Testis (tissue), 5 donors: ENCODE measurements at places on chromosomes 2 and 18.

DNA sequence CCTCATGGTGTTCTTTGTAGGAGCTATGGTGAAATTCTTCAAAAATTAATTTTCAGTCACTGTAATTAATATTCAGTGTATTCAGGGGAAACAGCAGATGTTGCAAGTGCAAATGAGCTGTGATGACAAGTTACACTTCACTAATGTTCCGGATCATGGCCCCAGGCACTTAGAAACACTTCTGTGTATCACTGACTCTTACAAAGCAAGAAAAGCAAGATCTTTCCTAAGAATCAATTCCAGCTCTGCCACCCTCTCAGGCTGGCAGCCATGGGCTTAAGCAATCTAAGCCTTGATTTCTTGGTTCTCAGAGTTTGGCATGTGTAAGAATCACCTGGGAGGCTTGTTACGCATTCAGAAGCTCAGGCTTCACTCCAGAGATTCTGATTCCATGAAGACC is 78.0 kb downstream of the MARCHF4 start:
- DNase-seq = no peak

DNA sequence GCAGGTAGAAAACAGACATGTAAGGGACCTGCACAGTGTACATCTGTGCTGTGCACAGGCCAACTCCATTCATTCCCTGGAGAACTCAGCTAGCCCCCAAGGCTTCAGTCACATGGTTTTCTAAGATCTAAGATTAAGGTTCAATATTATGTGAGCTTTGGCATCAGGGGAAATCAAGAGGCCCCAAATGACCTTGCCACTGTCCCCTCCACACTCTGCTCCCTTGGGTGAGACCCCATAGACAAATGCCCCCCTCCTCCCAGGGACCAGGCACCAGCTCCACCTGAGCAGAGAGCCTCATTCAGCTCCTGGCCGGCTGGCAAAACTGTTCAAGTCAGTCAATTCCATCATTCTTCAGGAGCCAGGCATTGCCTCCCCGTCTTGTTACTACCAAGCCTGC is 93.6 kb upstream of the TMEM18 start:
- no peak for DNase-seq

GRCh38 chr2:192978395-192978794 is 783.7 kb upstream of the TMEFF2 start:
- no peak for DNase-seq

- DNase-seq = peak; percentile 62
Observed at GRCh38 chr2:131127076-131127475, 21.9 kb downstream of the PLEKHB2 start.

DNA sequence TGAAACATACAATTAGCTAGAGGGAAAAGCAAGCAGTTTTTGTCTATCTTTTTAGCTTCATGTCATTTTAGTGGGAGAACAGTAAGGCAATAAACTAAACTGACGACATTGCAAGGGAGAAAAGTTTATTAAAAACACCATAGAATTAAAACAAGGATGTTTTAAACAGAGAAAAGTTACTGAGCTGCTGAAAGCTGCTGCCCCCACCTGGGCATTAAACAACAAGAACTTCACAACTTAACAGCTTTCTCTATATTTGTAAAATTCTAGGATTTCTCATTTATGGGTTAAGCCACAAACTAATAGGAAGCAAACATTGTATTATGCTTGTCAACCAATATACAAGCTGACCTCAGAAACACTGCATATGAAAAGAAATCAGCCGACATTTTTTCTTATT is 289.2 kb downstream of the ERBB4 start:
- DNase-seq = no peak

- DNase-seq = peak; percentile 28
Observed at GRCh38 chr2:217160978-217161973, 301.4 kb upstream of the TNP1 start.

DNA sequence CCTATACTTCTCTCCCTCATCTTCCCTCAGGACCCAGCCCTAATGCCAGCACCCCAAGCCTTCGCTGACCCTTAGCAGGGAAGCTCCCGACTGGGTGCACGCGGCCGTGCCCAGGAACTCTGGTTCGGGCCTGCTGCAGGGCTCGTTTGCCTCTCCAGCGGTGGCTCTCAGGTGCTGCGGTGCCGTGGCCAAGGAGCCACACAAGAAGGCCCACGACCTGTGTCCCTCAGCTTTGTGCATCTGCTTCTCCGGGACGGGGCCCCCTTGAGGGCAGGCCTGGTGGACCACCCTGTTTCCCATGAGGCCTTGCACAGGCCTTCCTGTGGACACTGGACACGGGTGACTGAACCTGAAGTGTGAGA is 17.7 kb downstream of the BOK start:
- no peak for DNase-seq

DNA sequence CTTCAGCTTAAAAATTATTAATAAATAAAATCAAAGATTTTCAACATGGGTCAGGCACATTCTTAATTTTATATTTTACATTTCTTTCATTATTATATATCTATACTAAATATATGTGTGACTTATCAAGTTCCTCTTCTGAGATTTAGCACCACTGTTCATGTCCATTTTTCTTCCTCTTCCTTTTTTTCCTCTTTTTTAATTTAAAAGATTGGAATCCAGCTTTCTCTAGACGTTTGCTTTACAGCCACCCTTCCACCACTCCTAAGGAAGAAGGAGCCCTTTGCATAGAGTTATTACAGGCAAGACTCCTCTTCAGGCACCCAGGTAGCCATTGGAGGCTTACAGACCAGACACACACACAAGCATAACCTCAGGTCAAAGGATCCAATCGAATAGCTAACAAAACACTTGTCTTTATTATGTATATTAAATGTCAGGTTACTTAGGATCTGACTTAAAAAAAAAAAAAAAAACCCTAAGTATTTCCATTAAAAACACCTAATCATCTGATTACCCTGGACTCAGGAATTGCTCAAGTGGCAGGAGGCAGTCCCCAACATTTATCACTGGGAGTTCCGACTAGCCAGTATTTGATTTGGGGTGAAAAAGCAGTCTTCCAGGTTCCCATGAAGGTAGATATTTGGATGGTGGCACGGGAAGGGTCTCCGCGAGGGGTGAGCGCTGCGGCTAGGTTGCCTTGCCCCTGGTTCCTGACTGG is 2.4 kb upstream of the ZEB2 start:
- DNase-seq = no peak
